IMR-90 (cell line): ENCODE measurements at places on chromosomes 1 and 21.
A peak's percentile ranks its signal among the peaks of the same experiment; 100 is the strongest.

GRCh38 chr1:182109771-182110170 lies 48.3 kb upstream of the ZNF648 start:
- no peak for DNase-seq

DNA sequence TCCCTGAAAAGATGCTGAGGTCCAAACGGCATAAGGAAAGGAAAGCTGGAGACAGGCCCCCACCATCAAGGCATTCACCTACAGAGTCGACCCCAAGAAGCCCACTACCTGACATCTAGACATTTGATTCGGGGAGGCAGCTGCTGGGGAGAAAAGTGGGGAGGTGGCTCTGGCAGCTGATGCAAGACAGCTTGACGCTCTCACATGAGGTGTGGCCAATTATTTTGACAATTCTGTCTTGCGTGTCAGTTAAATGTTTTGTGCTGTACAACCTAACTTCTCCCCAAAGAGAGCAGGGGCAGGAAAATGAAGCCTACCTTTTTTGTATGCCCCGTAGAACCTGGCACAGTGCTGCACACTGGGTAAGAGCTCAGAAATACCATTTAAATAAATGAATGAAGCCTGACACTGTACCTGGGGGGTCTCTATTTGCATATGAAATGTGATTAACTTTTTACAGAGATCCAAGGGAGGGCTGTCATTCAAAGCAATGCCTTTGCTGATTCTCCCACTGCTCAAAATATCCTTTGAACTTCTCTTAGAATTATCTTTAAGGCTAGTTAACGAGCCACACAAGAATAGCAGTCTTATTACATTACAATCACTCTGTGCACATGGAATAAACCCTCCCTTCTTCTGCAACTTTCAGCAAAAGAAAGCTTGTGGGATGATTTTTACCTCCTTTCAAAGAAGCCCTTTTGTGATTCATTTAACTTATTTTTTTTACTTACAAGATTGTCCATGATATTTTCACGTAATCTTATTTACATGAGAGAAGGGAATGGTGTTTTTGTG lies 163.2 kb downstream of the TNR start:
- no peak for DNase-seq

- DNase-seq: peak; percentile 36
Observed at GRCh38 chr1:174998569-174999215, 1.1 kb upstream of the CACYBP start.

- no peak for DNase-seq
Observed at GRCh38 chr21:42777757-42778344, 101.5 kb downstream of the WDR4 start.
